ENCODE measurements at places on chromosomes 7 and 10.

- no peak for DNase-seq
Measured at GRCh38 chr10:21385536-21385935, 139.9 kb downstream of the SKIDA1 start.

DNA sequence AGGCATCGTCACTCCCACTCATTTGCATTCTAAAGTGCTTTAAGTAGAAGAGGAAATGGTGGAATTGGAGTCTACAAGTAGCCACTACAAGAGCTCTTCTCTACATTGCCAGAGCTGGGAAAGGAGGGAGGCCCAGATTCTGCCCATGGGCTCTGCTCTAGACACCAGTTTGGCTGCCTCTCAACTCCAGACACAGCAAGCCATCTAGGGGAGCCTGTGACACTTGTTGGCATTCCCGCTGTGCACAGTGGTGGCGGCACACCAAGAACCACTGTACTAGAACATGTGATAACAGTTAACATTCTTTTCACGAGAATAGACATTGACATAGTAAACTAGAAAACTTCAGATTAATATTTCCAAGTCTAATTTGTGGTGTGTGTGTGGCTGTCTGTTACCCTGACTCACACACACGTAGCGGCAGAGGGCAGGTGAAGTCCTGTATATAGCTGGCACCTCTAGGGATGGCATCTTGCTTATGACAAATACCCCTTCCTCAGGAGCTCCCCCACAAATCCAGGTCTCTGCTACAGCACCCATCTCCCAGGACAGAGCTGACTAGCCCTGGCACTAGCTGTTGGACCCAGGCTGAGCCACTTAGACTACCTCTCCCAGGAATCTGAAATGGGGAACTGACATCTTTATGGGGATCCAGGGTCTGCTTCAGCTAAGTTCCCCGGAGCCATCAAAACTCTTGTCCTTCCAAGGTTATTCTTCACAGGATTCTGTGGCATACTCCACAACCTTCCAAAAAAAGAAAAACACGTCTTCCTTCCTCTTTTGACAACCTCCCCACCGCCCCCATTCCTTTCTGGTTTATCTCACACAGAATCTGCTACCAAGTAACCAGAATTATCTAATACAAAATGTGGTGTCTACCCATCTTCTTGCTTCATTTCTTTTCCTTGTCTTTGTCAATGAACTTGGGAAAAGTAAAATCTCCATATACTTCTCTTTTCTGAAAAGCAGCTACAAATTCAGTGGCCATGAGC is 54.7 kb upstream of the MRLN start:
- DNase-seq: no peak

DNA sequence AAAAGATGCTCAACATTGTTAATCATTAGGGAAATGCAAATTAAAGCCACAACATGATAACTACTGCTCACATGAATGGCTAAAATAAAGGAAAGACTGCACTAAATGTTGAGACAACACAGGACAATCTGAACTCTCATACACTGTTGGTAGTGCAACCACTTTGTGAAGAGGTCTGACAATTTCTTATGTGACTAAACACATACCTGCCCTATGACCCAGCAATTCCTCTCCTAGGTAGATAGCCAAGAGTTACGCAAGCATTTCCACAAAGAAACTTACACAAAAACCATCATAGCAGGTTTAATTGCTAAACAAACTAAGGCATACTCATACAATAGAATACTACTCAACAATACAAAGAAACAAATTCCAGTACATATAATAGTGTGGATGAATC is 41.8 kb upstream of the HERPUD2 start:
- DNase-seq: no peak

GRCh38 chr10:70496341-70497119 is 18.0 kb downstream of the PALD1 start:
- DNase-seq: no peak

Measured in CD8-positive, alpha-beta memory T cell (primary cell).